ENCODE measurements at places on chromosomes 16 and 17. TPM values are rescaled to one million over a fixed set of nuclear protein-coding genes. Genes with fewer than 3 reads are reported as not detected.

- no peaks in the 10 kb centered on the region for H3K4me1 ChIP-seq
- no peak overlapping the region for H3K4me3 ChIP-seq
- no peaks in the 10 kb centered on the region for H3K27me3 ChIP-seq
- H3K27ac ChIP-seq, result no peak overlapping the region
- DNase-seq, result no peak
- no peaks in the 10 kb centered on the region for H3K36me3 ChIP-seq
These were observed 271.3 kb upstream of the CPHXL start for GRCh38 chr16:75997606-75998005.

The GFAP gene
- total RNA-seq, result not detected

The PPM1E gene
- 0.09 TPM for total RNA-seq

- H3K27me3 ChIP-seq, result no peaks in the 10 kb centered on the region
- no peaks in the 10 kb centered on the region for H3K36me3 ChIP-seq
- no peak for DNase-seq
- no peak overlapping the region for H3K4me3 ChIP-seq
These were observed 152.2 kb upstream of the TBX2 start for GRCh38 chr17:61247439-61247838.

DNA sequence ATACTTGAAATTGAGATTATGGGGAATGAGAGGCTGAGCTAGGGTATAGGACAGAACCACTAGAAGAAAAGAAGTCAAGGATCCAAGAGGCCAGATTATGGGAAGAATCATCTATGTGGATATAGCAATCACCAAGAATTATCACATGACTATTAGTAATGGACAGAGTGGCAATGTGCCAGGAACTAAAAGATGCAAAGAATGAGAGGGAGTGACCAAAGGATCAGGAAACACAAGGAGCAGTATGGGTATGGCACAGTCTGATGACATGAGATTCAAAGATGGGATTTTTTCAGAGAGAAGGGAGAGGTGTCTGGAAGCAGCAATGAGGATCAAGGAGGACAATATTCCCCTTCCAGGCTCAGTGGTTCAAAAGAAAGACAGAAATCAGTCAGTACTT is 212.2 kb downstream of the AATF start:
- no peak overlapping the region for H3K4me3 ChIP-seq
- no peaks in the 10 kb centered on the region for H3K4me1 ChIP-seq
- H3K27me3 ChIP-seq, result no peaks in the 10 kb centered on the region
- H3K27ac ChIP-seq, result no peak overlapping the region
- no peak for DNase-seq

The TEX14 gene
- total RNA-seq, result 0.30 TPM

DNA sequence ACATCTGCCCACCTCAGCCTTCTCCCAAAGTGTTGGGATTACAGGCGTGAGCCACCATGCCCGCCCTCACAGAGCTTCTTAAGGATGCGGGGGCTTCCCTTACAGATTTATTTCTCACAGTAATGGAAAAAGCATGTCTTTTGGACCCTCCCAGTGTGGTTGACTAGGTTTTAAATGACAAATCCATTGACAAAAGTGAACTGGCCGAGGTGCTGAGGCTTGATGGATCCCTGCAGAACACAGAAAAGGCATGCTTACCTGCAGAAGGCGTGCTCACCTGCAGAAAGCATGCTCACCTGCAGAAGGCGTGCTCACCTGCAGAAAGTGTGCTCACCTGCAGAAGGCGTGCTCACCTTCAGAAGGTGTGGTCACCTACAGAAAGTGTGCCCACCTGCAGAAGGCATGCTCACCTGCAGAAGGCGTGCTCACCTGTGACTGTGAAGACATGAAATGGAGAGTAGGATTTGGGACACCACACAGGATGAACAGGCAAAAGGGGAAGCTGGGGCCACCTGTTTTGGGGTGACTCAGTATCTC is 15.1 kb upstream of the BBS2 start:
- H3K36me3 ChIP-seq, result no peaks in the 10 kb centered on the region
- H3K4me1 ChIP-seq, result no peaks in the 10 kb centered on the region
- H3K4me3 ChIP-seq, result no peak overlapping the region
- H3K27me3 ChIP-seq, result no peaks in the 10 kb centered on the region
- no peak overlapping the region for H3K27ac ChIP-seq

The TBC1D3G gene
- not detected for total RNA-seq

DNA sequence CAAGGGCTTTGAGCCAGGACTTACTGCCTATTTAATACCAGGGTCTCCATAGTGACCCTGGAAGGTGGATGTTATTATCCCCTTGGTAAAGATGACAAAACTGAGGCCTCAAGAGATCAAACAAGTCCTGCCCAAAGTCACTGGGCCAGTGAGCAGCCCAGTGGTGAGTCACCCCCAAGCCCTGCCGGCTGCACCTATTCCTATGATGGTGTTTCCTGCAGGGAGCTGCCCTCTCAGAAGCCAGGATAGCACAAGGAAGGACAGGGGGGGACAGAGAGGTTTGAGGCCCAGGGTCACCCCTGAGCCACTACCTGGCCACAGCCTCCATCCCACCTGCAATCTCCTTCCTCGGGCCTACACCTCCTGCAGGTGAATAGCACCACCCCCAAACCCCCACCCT is 90.9 kb downstream of the SDK2 start:
- no peak overlapping the region for H3K4me3 ChIP-seq
- no peak overlapping the region for H3K27ac ChIP-seq
- no peaks in the 10 kb centered on the region for H3K4me1 ChIP-seq
- no peaks in the 10 kb centered on the region for H3K36me3 ChIP-seq
- no peak for DNase-seq

DNA sequence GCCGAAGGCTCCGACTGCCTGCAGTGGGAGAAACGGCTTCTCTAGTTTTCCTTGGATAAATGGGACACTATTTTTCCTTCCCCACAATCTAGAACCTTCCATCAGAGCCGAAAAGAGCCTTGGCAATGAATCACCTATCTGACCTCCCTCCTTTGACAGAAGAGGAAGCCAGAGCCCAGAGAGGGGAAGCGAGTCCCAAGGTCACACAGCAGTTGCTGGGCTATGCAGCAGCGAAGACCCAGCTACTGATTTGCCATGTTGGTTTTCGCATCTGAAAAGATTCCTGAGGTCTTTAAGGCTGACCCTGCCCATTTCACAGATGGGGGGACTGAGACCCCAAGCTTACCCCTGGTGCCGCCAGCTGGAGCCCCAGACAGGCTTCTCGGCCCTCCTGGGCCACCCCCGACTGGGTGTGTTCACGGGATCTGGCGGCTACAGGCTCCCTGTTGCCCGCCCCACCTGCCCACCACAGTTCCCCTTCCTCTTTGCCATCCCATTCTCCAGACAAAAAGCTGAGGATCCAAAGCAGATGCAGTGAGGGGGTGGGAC is 45.9 kb downstream of the RAI1 start:
- H3K4me3 ChIP-seq, result no peak overlapping the region
- H3K36me3 ChIP-seq, result no peaks in the 10 kb centered on the region
- DNase-seq, result no peak
- H3K27me3 ChIP-seq, result no peaks in the 10 kb centered on the region
- H3K27ac ChIP-seq, result no peak overlapping the region

GRCh38 chr16:49839017-49839825 is 16.7 kb downstream of the ZNF423 start:
- no peak overlapping the region for H3K4me3 ChIP-seq
- no peaks in the 10 kb centered on the region for H3K36me3 ChIP-seq
- H3K27ac ChIP-seq, result no peak overlapping the region
- peaks cover 2% of the 10 kb centered on the region for H3K27me3 ChIP-seq

DNA sequence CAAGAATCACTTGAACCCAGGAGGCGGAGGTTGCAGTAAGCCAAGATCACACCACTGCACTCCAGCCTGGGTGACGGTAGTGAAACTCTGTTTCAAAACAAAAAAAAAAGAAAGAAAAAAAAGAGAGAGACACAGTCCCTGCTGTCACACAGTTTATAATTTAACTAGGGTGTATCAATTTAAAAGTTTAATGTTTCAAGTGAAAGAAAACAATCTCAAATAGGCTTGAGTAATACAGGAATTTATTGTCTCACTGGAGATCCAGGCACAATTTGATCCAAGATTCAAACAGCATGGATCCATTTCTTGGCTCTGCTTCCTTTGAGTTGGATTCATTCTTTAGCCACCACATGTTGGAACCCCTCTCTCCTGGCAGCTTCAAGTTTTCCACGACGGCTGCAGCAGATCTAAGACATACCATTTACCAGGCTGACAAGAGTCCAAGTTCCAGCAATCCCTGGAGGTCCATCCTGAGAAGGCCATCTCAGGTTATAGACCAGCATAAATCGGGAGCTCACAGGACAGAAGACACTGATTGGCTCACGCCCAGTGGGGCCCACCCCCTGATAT is 97.5 kb downstream of the YPEL2 start:
- no peak overlapping the region for H3K4me3 ChIP-seq
- DNase-seq, result no peak
- no peak overlapping the region for H3K27ac ChIP-seq
- peaks cover 14% of the 10 kb centered on the region for H3K4me1 ChIP-seq
- no peaks in the 10 kb centered on the region for H3K36me3 ChIP-seq

GRCh38 chr17:51435641-51436091 is 175.3 kb downstream of the UTP18 start:
- no peaks in the 10 kb centered on the region for H3K36me3 ChIP-seq
- H3K4me3 ChIP-seq, result no peak overlapping the region
- H3K27ac ChIP-seq, result no peak overlapping the region
- no peaks in the 10 kb centered on the region for H3K27me3 ChIP-seq
- no peaks in the 10 kb centered on the region for H3K4me1 ChIP-seq

The SLC25A19 gene
- total RNA-seq, result 33.6 TPM

DNA sequence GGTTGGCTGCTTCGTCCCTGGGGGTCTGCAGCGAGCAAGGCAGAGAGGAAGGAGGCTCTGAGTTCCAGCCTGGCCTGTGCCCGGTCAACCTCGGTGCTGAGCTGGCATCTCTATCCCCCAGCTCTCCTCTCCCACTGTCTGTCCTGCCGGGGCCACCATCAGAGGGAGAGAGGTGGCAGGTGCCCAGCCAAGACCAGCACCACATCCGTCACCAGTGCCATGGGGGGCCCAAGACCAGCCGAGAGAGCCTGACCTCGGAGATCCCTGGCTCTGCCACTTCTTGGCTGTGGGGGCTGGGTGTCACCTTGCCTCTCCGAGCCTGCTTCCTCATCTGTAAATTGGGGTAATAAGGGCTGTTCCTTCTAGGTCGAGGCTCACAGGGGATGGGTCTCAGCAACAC is 560 bp upstream of the P2RX1 start:
- no peak for DNase-seq
- no peaks in the 10 kb centered on the region for H3K27me3 ChIP-seq
- no peaks in the 10 kb centered on the region for H3K4me1 ChIP-seq
- no peak overlapping the region for H3K4me3 ChIP-seq
- no peak overlapping the region for H3K27ac ChIP-seq
- no peaks in the 10 kb centered on the region for H3K36me3 ChIP-seq

GRCh38 chr17:16417896-16418684 is 2.7 kb downstream of the TRPV2 start:
- no peak overlapping the region for H3K4me3 ChIP-seq
- no peaks in the 10 kb centered on the region for H3K36me3 ChIP-seq
- H3K4me1 ChIP-seq, result peaks cover 10% of the 10 kb centered on the region
- H3K27ac ChIP-seq, result no peak overlapping the region
- no peaks in the 10 kb centered on the region for H3K27me3 ChIP-seq

The PLLP gene
- 53.0 TPM for total RNA-seq

- H3K4me1 ChIP-seq, result no peaks in the 10 kb centered on the region
- H3K4me3 ChIP-seq, result no peak overlapping the region
- H3K27me3 ChIP-seq, result no peaks in the 10 kb centered on the region
- peaks cover 1% of the 10 kb centered on the region for H3K36me3 ChIP-seq
These were observed 201.6 kb upstream of the C17orf78 start for GRCh38 chr17:37174205-37174604.

- DNase-seq, result peak; percentile 59
- no peaks in the 10 kb centered on the region for H3K36me3 ChIP-seq
- H3K4me3 ChIP-seq, result no peak overlapping the region
- H3K27ac ChIP-seq, result peak overlapping the region; percentile 69
- peaks cover 50% of the 10 kb centered on the region for H3K4me1 ChIP-seq
These were observed 84.9 kb downstream of the TBC1D16 start for GRCh38 chr17:79950751-79951150.

GRCh38 chr16:23695756-23696155 is 17.1 kb downstream of the PLK1 start:
- no peak overlapping the region for H3K4me3 ChIP-seq
- no peak for DNase-seq
- peaks cover 2% of the 10 kb centered on the region for H3K36me3 ChIP-seq
- H3K4me1 ChIP-seq, result no peaks in the 10 kb centered on the region

The CDH8 gene
- total RNA-seq, result 1.7 TPM

DNA sequence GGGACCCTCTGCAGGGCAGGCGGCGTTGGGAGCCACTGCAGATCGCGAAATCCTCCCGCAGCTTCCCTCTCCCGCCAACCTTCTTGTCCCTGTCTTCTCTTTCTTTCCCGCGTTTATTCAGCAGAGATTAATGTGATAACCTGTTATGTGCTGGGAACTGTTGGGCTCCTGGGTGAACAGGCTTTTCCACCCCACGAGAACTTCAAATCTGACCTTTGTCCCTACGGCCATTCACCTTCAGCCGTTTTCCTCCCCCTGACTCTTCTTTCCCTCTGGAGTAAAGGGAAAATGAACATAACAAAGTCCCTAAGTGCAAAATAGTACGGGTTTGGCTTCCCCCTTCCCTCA is 15.2 kb upstream of the KPNA2 start:
- no peak for DNase-seq
- H3K27me3 ChIP-seq, result no peaks in the 10 kb centered on the region
- H3K4me3 ChIP-seq, result peak overlapping the region; percentile 63
- H3K36me3 ChIP-seq, result no peaks in the 10 kb centered on the region
- 0 out of 2 replicates have a peak, but pooled peaks cover 4% of the 10 kb centered on the region for H3K4me1 ChIP-seq
- peak overlapping the region; percentile 96 for H3K27ac ChIP-seq

GRCh38 chr17:413016-413350 is 60.4 kb upstream of the RPH3AL start:
- H3K27me3 ChIP-seq, result no peaks in the 10 kb centered on the region
- H3K36me3 ChIP-seq, result no peaks in the 10 kb centered on the region
- DNase-seq, result no peak
- no peak overlapping the region for H3K4me3 ChIP-seq

GRCh38 chr17:603406-604114 is 111.1 kb downstream of the VPS53 start:
- no peaks in the 10 kb centered on the region for H3K4me1 ChIP-seq
- no peak overlapping the region for H3K27ac ChIP-seq
- H3K4me3 ChIP-seq, result no peak overlapping the region
- H3K27me3 ChIP-seq, result no peaks in the 10 kb centered on the region
- DNase-seq, result no peak

The NMRAL1 gene
- 68.3 TPM for total RNA-seq

GRCh38 chr17:14197586-14197985 is 39.1 kb downstream of the CDRT15 start:
- H3K27ac ChIP-seq, result no peak overlapping the region
- no peak overlapping the region for H3K4me3 ChIP-seq
- no peaks in the 10 kb centered on the region for H3K36me3 ChIP-seq
- no peaks in the 10 kb centered on the region for H3K4me1 ChIP-seq
- no peaks in the 10 kb centered on the region for H3K27me3 ChIP-seq
- DNase-seq, result no peak

GRCh38 chr16:86180780-86181179 is 281.8 kb downstream of the IRF8 start:
- no peaks in the 10 kb centered on the region for H3K4me1 ChIP-seq
- no peak overlapping the region for H3K27ac ChIP-seq
- DNase-seq, result no peak
- no peaks in the 10 kb centered on the region for H3K27me3 ChIP-seq
- H3K36me3 ChIP-seq, result no peaks in the 10 kb centered on the region

The LPO gene
- 0.54 TPM for total RNA-seq

The RHBDL1 gene
- 2.9 TPM for total RNA-seq

The TOX3 gene
- total RNA-seq, result 6.0 TPM

The WNT3 gene
- 8.8 TPM for total RNA-seq
